Karpas-422 (cell line): ENCODE measurements at places on chromosomes 11 and 22. TPM values are rescaled to one million over a fixed set of nuclear protein-coding genes. Genes with fewer than 3 reads are reported as not detected.

HEPHL1 gene
- not detected in 2 replicates for total RNA-seq

CDHR5 gene
- 0.04 TPM in 1 of 2 replicates, not detected in the other for total RNA-seq

PSMD13 gene
- total RNA-seq = 86.7 and 92.7 TPM in 2 replicates

- no peak for DNase-seq
These were observed 130.2 kb downstream of the CEP164 start for GRCh38 chr11:117457835-117458234.

SGSM1 gene
- total RNA-seq = not detected in 2 replicates

KCNJ1 gene
- not detected in 2 replicates for total RNA-seq

GRCh38 chr11:78318321-78319114, 99.1 kb downstream of the GAB2 start:
- DNase-seq = no peak
